Adrenal gland (tissue), 19 donors: ENCODE measurements at places on chromosomes 1 and 21. TPM values are rescaled to one million over a fixed set of nuclear protein-coding genes. Genes with fewer than 3 reads are reported as not detected.

Gene ECM1
- total RNA-seq: 33.5 TPM

Gene GNPAT
- total RNA-seq: 53.3 TPM

GRCh38 chr1:202086579-202087350 is 36.0 kb upstream of the GPR37L1 start:
- no peak for DNase-seq
- H3K4me3 ChIP-seq: no peak overlapping the region
- no peaks in the 10 kb centered on the region for H3K4me1 ChIP-seq

Gene ZBTB8A
- total RNA-seq: 4.7 TPM

Gene CLK2
- total RNA-seq: 56.2 TPM

DNA sequence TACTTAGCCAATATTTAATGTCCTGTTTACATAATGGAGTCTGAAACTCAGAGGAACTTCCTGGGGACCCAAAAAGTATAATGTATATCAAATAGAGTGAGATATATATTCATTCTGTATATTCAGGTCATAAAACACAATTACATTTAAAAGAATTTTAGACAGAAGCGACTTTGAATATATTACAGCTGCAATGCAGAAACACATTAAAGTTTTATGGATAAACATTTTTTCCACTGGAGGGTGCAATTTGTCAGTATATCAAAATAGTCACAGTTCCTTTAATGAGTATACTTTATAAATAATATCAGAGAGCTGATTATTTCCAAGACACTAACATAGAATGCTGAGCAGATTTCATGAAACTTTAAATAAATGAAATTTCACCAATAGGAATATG is 43.9 kb upstream of the CRB1 start:
- H3K4me3 ChIP-seq: no peak overlapping the region
- H3K4me1 ChIP-seq: no peaks in the 10 kb centered on the region
- no peaks in the 10 kb centered on the region for H3K36me3 ChIP-seq
- DNase-seq: no peak

GRCh38 chr1:3452866-3453175 is 1.6 kb upstream of the ARHGEF16 start:
- no peaks in the 10 kb centered on the region for H3K36me3 ChIP-seq
- no peak overlapping the region for H3K4me3 ChIP-seq
- no peak for DNase-seq
- H3K27me3 ChIP-seq: peaks cover 27% of the 10 kb centered on the region
- H3K27ac ChIP-seq: no peak overlapping the region

- H3K4me1 ChIP-seq: no peaks in the 10 kb centered on the region
- no peak within 1 kb of the TSS for H3K27ac ChIP-seq
- H3K27me3 ChIP-seq: no peaks in the 10 kb centered on the region
- no peak within 1 kb of the TSS for H3K4me3 ChIP-seq
- no peak for DNase-seq
Measured at GRCh38 chr1:34759503-34760357, at the start of gene GJB4. TSS of gene GJB4 (plus strand) at chr1:34759740. CDS start at chr1:34761255, 1,515 bp downstream.

Gene NPHS2
- not detected for total RNA-seq

DNA sequence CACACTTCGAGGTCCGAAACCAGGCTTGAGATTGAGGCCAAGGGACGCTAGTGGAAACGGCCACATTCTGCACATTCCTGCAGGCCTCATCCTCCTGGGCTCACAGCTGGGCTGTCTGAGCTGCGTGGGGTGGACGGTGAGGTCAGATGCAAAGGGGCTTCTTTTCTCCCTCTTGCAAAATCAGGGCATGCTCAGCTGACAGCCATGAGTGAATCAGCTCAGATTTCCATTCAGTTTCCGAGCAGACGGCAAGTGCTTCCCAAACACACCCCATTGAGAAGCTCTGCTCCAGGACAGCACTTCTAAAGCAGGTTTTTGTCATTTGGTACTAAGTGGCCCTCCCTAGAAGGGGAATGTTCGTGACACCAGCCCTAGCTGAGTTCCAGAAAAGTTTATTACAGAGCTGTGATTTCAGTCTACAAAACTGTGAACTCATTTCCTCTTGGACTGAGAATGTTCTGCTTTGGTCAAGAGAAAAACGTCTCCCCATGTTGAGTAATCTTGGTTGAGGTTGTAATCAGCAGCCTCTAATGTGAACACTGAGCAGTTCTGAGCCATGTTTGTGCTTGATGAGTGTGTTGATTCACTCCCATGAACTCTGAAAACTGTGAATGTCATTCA is 10.0 kb downstream of the PDPN start:
- H3K4me1 ChIP-seq: no peaks in the 10 kb centered on the region
- H3K27ac ChIP-seq: peak overlapping the region; percentile 68
- H3K36me3 ChIP-seq: no peaks in the 10 kb centered on the region
- no peaks in the 10 kb centered on the region for H3K27me3 ChIP-seq

Gene FAM131C
- total RNA-seq: 3.4 TPM

- H3K27ac ChIP-seq: no peak overlapping the region
- no peak overlapping the region for H3K4me3 ChIP-seq
- no peaks in the 10 kb centered on the region for H3K27me3 ChIP-seq
- H3K4me1 ChIP-seq: no peaks in the 10 kb centered on the region
- no peak for DNase-seq
Measured at GRCh38 chr21:34870246-34870645, 178.9 kb downstream of the RUNX1 start.

DNA sequence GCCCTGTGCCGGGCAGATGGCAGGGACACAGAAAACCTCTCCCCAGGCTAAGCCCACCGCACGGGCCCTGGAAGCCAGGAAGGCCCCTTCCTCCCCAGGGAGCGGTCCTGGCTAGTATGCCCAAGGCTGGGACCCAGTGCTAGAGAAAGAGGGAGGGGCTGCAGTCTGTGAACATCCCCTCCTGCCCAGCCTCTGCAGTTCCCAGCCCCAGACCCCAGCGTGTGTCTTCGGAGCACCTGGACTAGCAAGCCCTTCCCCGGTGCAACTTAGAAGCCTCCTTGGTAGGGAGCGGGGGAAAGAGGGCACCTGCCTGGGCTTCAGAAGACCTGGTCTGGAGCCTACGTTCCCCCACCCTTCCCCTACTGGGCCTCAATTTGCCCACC is 2.1 kb downstream of the PLEKHG5 start:
- H3K36me3 ChIP-seq: no peaks in the 10 kb centered on the region
- H3K27ac ChIP-seq: no peak overlapping the region
- peaks cover 48% of the 10 kb centered on the region for H3K4me1 ChIP-seq
- no peak overlapping the region for H3K4me3 ChIP-seq
- DNase-seq: no peak

Gene CDCA8
- total RNA-seq: 1.1 TPM

- DNase-seq: peak; percentile 76
- no peak overlapping the region for H3K27ac ChIP-seq
- H3K27me3 ChIP-seq: no peaks in the 10 kb centered on the region
- no peaks in the 10 kb centered on the region for H3K36me3 ChIP-seq
- H3K4me1 ChIP-seq: no peaks in the 10 kb centered on the region
Measured at GRCh38 chr1:1946540-1946939, 27.5 kb upstream of the TMEM52 start.

- no peak overlapping the region for H3K4me3 ChIP-seq
- no peaks in the 10 kb centered on the region for H3K36me3 ChIP-seq
- DNase-seq: no peak
- no peak overlapping the region for H3K27ac ChIP-seq
- H3K27me3 ChIP-seq: no peaks in the 10 kb centered on the region
Measured at GRCh38 chr1:55823541-55824250, 608.5 kb upstream of the USP24 start.

Gene OR2T12
- not detected for total RNA-seq

Gene LAPTM5
- total RNA-seq: 160 TPM

- DNase-seq: no peak
- H3K4me1 ChIP-seq: no peaks in the 10 kb centered on the region
- no peaks in the 10 kb centered on the region for H3K27me3 ChIP-seq
- H3K27ac ChIP-seq: no peak overlapping the region
- H3K36me3 ChIP-seq: no peaks in the 10 kb centered on the region
Measured at GRCh38 chr1:57578680-57579079, 154.8 kb upstream of the DAB1 start.

DNA sequence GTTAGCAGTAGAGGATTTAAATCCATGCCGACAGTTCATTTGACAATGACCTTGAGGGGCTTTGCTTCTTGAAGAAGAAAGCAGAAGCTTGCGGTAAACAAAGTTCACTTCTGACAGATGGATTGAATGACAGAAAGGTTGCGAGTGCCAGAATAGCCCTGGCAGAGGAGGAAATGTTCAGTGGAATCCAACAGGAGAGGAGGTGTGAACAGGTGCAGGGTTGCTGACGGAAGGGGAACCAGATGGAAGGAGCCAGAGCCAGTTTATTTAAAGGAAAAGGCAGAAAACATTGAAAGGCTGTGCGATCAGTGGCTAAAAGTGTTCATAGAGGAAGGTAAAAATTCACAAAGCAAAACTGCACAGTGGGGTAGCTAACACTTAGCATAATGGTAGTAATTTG is 141.0 kb downstream of the SDCCAG8 start:
- DNase-seq: no peak
- H3K27me3 ChIP-seq: no peaks in the 10 kb centered on the region
- H3K27ac ChIP-seq: no peak overlapping the region
- H3K36me3 ChIP-seq: no peaks in the 10 kb centered on the region
